ENCODE measurements at places on chromosomes 11 and 22.

- no peak for DNase-seq
These were observed 365.4 kb downstream of the BRD1 start for GRCh38 chr22:49462291-49462690.

GRCh38 chr11:115251126-115251525, 253.1 kb downstream of the CADM1 start:
- DNase-seq, result no peak

DNA sequence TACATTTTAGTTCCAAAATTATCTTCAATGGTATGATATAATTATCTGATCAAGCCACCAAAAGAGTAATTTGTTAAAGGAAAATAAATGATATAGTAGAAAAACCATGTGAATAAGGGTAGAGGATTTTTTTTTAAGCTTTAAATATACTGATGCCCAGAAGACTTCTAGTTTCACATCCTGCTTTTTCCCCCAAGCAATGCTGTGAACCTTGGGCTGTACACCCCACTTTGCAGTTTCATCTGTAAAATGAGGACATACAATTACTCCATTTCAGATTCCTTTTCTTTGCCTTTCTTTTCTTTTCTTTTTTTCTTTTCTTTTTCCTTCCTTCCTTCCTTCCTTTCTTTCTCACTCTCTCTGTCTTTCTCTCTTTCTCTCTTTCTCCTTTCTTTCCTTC, 1125.4 kb downstream of the DLG2 start:
- DNase-seq, result no peak

GRCh38 chr11:88059326-88059725, 115.9 kb downstream of the RAB38 start:
- DNase-seq, result no peak

DNA sequence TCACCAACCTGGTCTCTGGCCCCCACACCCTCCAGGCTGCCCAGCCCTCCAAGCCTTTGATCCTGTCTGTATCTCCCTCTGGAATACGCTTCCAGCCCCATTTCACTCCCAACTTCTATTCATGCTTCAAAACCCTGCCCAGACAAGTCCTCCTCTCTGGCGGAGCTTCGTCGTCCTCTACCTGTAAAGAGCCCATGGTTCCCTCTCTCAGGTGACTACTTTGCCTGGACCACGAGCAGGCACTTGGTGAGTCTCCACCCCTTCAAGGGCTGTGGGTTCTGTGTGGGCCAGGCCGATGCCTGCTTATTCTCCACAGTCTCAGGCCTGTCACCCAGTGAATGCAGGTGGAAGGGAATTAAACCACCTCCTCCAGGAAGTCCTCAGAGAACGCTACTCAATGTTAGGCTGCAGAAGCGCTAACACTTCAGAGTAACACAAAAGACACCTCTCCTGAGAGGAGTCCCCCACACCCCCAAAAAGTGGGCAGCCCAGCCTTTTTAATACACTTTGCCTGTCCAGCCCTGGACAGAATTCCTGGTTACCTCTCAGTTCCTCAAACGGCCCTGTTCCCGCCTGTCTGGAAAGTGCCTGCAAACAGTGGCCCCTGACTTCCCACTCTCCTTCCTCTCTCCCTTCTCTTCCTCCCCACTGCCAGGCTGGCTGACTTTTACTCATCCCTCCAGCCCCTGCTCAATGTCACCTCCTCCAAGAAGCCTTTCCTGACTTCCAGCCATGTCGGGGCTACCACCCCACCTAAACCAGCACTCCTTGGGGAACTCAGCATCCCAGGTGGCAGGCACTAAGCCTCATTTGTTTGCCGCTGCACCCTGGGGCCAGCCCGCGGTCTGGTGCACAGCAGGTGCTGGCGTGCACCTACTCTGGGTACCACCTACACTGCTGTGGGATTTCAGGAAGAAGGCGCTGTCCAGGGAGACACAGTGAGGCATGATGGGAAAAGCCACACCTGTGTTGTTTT, 9.0 kb downstream of the RAC2 start:
- DNase-seq, result no peak

- peak; percentile 25 for DNase-seq
These were observed 4.1 kb downstream of the BDNF start for GRCh38 chr11:27696115-27696514.

DNA sequence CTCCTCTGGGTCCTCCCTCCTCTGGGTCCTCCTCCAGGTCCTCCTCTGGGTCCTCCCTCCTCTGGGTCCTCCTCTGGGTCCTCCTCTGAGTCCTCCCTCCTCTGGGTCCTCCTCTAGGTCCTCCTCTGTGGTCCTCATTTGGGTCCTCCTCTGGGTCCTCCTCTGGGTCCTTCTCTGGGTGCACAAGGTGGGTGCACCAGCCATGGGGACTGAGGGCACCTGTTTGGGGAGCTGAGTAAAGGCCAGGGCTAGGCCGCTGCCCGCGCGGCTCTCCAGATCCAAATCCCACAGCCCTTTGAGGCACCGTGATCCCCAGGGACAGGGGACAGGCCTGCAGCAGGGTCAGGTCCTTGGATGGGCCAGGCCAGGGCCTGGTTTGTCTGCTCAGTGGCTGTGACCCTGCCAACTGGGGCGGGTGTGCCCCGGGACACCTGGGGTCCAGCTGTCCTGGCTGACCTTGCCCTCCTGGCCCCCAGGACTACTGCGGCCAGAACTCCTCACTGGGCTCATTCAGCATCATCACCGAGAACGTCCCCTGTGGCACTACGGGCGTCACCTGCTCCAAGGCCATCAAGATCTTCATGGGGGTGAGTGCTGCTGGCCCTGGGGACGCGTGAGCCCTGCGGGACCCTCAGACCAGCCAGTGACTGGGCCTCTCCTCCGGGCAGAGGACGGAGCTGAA, 12.7 kb downstream of the MUC2 start:
- DNase-seq, result no peak

GRCh38 chr11:104408630-104409029, 244.7 kb upstream of the PDGFD start:
- no peak for DNase-seq

- DNase-seq, result no peak
These were observed 15.3 kb downstream of the EPS8L2 start for GRCh38 chr11:721247-721740.

GRCh38 chr11:68158580-68158979, 37.4 kb upstream of the CHKA start:
- DNase-seq, result no peak

DNA sequence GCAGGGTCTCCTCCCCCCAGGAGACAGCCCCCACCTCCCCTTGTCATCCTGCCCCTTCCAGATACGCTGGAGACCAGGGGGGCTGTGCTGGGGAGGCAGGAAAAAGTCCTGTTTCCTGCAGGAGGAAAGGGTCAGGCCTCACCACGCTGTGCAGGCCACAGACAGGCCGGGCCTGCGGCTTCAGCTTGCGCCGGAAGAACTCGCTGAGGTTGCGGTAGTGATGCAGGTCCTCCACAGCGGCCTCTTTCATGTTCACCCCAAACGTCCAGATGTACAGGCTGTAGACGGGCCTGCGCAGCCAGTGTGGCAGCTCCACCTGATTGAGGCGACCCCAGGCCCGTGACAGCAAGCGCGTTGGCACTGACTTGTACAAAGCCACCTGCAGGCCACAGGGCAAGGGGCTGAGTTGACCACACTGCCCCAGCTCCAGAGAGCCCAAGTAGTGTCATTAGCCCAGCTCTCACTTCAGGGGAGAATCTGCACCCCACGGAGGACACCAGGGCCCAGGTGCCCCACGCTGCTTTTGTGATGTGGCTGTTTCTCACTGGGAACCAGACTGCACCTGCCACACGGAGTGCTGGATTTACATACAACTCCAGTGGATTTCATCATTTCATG, 40.4 kb downstream of the PISD start:
- DNase-seq, result no peak

DNA sequence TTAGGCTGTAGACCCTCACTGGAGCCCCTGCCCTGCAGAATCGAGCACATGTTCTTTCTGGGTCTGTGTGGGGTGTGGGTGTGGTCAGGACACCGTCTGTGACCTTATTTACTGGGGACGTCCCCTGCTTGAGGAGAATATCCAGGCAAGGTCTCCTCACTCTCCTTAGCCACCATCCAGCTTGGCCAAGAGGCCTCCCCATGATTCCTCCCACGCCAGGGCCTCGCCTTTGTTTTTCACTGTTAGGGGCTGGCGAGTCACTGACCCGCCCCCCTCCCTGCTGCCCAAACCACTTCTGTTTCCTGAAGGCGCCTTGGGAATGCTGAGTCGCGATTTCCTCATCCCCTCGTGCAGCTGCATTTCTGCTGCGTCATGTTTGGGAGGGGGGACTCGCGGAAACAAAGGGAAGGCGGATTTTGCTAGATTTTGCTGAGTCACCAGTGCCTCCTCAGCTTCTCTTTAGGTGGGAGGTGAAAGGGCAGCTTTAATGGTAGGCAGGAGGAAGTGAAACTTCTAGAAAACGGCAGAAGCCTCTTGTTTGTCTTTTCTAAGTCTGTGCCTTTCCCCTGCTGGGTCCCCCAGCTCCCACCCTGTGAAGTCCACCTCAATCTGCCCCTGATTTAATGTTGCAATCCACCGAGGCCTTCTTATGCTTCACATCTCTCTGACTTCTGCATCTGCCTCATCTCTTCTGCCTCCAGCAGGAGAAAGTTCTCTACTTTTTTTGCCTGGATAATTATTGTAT, 4.0 kb upstream of the HMOX1 start:
- DNase-seq, result peak; percentile 21

- no peak for DNase-seq
These were observed 9.1 kb upstream of the P4HA3 start for GRCh38 chr11:74320538-74320937.

DNA sequence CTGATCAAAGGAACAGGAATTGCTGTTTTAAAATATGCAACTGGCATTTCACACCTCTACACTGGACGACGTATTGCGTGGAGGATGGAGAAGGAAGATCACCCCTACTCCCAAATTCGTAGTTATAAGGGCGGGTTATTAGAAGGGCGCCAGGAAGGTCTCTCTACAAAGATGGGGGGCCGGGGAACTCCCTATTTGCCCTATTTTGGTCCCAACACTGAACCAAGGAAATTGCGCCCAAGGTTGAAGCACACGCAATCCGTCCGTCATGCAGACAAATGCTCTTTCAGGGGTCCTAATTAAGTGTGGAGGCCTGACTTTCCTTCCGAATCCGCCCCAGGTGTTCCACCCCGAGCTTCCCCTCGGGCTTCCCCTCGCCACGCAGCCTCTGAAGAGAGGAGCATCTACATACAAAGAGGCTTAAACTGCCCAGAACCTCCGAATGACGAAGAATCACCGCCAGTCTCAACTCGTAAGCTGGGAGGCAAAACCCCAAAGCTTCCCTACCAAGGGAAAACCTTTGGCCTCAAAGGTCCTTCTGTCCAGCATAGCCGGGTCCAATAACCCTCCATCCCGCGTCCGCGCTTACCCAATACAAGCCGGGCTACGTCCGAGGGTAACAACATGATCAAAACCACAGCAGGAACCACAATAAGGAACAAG, 396 bp downstream of the NPAT start:
- DNase-seq, result no peak

GRCh38 chr22:20656516-20656901, 117.4 kb upstream of the SERPIND1 start:
- DNase-seq, result no peak

GRCh38 chr11:75536786-75537641, 11.3 kb upstream of the GDPD5 start:
- no peak for DNase-seq

GRCh38 chr11:75024764-75025211, 36.1 kb downstream of the NEU3 start:
- DNase-seq, result peak; percentile 87

- DNase-seq, result no peak
These were observed 75.9 kb downstream of the BARX2 start for GRCh38 chr11:129451524-129451923.

DNA sequence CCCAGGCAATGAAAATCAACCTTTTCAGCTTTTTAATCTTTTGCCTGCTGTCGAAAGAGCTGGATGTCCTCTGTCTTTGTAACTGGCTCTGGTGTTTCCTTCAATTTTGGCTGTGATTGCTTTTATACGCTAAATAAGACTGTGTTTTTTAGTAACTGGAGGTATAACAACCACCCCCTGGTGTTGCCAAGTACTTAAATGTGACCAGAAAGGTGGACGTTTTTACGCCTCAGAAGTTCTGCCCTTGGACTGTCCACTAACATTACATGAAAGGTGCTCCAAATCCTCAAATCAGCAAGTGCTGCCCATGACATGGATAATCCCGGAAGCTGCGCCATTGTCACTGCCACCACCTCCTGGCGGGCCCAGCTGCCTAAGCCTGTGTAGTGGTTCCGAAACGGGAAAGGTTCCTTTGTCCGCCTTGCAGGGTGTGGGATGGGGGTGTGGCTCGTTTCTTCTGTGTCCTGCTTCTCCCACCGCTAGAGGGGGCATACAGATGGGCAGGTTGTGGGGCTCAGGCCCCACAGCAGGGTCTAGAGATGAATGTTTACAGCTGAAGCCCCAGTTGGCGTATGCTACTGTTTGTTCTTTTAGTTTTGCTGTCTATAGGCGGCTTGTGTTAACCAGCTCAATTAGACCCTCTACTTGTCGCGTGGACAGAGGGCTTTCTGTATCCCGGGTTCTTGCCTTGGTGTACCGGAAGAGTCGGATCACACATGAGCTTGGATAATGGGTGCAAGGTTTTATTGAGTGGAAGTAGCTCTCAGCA, 82.2 kb upstream of the SEPTIN5 start:
- DNase-seq, result no peak

DNA sequence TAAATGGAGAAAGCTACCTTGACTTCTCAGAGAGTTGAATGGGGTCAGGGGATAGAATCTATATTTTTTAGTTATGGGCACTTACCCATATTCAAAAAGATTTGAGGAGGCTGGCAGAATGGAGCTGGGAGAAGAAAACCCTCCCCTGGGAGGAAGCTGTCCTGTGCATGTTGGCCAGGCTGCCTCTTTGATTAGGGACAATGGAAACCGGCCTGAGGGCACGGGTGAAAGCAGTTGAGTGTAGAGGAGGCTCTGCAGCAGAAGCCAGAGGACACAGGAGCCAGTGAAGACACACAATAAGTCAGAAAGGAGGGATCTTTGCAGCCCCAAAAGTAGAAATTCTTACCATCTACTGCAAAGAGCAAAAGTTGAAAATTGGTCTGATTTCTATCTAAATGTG, 66.6 kb upstream of the B3GAT1 start:
- DNase-seq, result no peak

DNA sequence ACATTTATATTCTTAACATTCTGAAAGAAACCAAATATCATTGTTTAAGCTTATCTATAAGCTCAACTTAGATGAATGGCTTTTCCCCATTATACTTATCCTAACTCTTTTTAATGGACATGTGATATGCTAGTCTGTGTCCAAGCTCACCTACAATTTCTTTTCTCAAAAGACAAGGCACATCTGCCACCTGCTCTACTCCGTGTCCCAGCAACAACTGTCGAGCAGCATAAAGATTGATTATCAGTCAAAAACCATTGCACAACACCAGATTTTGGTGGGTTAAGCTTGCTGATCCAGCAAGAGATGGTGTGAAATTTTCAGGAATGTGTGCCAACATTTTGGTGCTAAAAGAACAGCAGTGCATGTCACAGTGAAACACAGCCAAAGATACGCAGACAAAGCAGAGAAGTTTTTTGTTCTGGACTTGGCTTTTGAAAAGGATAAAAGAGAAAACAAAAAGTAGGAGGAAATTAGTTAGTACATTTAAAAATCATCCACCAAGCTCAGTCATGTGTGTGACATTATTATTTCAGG, 65.8 kb downstream of the DCDC1 start:
- DNase-seq, result no peak

- no peak for DNase-seq
These were observed 6.3 kb downstream of the INPPL1 start for GRCh38 chr11:72230764-72231365.

Measured in NCI-H526 treated with DMSO at 0.1 percent for 48 hours (cell line).